ENCODE measurements at places on chromosomes 7 and 10. TPM values are rescaled to one million over a fixed set of nuclear protein-coding genes. Genes with fewer than 3 reads are reported as not detected.

TDRD1 gene
- total RNA-seq, result 0.88 TPM

DNA sequence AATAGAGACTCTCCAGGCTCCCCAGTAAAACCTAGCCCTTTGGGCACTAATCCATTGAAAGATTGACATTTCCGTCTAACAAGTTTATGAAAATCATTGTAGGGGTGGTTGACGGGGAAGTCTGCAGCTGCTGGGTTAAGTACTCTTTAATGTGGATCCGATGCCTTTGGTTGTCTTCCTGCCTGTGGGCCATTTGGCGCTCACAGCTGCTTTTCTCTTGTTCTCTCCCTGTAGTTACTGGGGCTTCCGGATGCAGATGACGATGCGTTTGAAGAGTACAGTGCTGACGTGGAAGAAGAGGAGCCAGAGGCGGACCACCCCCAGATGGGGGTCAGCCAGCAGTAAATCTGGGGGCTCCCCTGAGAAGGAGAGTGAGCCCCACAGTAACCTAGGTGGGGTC lies 22.4 kb downstream of the MTURN start:
- H3K4me3 ChIP-seq, result no peak overlapping the region
- no peaks in the 10 kb centered on the region for H3K27me3 ChIP-seq
- H3K27ac ChIP-seq, result no peak overlapping the region

- H3K27me3 ChIP-seq, result no peaks in the 10 kb centered on the region
- H3K27ac ChIP-seq, result no peak overlapping the region
- H3K4me1 ChIP-seq, result no peaks in the 10 kb centered on the region
- DNase-seq, result no peak
- no peaks in the 10 kb centered on the region for H3K36me3 ChIP-seq
Measured at GRCh38 chr10:52198540-52198939, 115.5 kb upstream of the DKK1 start.

PRSS37 gene
- total RNA-seq, result not detected

TBRG4 gene
- 67.8 TPM for total RNA-seq

SPDYE2 gene
- total RNA-seq, result 0.50 TPM

AFAP1L2 gene
- 24.0 TPM for total RNA-seq

GRCh38 chr7:21044913-21045568 lies 258.4 kb upstream of the SP8 start:
- no peaks in the 10 kb centered on the region for H3K27me3 ChIP-seq
- H3K27ac ChIP-seq, result no peak overlapping the region
- no peaks in the 10 kb centered on the region for H3K4me1 ChIP-seq

KNDC1 gene
- total RNA-seq, result 8.7 TPM

GRCh38 chr7:16369855-16370254 lies 51.5 kb downstream of the CRPPA start:
- peak overlapping the region; percentile 7 for H3K27ac ChIP-seq
- no peaks in the 10 kb centered on the region for H3K27me3 ChIP-seq
- H3K4me1 ChIP-seq, result no peaks in the 10 kb centered on the region
- DNase-seq, result no peak
- H3K4me3 ChIP-seq, result no peak overlapping the region

- DNase-seq, result no peak
- no peaks in the 10 kb centered on the region for H3K4me1 ChIP-seq
- no peak overlapping the region for H3K4me3 ChIP-seq
- no peak overlapping the region for H3K27ac ChIP-seq
- no peaks in the 10 kb centered on the region for H3K27me3 ChIP-seq
Measured at GRCh38 chr7:116447436-116447835, 52.1 kb upstream of the CAV2 start.

DNA sequence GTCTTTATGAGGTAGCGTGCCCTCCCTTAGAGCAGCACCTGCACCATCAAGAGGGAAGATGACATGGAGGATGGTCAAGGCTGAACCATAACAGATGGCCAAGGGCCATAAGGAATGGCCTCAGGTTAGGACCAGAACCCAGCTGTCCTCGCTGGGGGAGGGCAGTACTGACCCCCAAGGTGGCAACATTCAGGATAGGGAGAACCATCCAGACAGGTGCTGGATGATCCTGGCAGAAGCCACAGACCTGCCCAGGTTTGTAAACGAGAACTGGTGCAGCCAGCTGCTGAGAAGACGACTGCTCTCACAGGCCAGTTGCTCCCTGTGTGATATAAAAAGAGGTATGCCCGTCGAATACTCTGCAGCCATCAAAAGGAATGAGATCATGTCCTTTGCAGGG lies 320.4 kb downstream of the GLRX3 start:
- H3K4me1 ChIP-seq, result no peaks in the 10 kb centered on the region
- no peak overlapping the region for H3K27ac ChIP-seq
- H3K4me3 ChIP-seq, result no peak overlapping the region
- H3K27me3 ChIP-seq, result no peaks in the 10 kb centered on the region
- no peaks in the 10 kb centered on the region for H3K36me3 ChIP-seq
- DNase-seq, result no peak

GRCh38 chr7:32033006-32033405 lies 37.2 kb downstream of the PDE1C start:
- H3K27ac ChIP-seq, result no peak overlapping the region
- no peaks in the 10 kb centered on the region for H3K27me3 ChIP-seq
- no peaks in the 10 kb centered on the region for H3K4me1 ChIP-seq

P4HA1 gene
- total RNA-seq, result 25.3 TPM

DPP6 gene
- total RNA-seq, result 1.8 TPM

DNA sequence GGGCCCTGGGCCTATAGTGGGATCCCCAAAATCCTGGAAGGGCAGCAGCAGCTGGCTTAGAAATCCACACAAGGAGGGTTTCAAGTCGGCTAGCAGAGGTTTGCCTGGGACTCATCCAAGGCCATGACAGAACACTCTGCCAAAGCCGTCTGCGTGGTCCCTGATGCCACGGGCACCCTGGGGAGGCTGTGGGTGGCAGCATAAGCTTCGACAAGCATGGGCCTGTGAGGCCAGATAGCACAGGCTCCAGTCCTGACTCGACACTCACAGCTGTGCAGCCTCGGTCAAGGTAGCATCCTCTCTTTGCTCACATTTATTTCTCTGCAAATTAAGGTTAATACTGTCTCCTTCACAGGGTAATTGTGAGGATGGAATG lies 138.3 kb downstream of the JCAD start:
- H3K27me3 ChIP-seq, result no peaks in the 10 kb centered on the region
- no peaks in the 10 kb centered on the region for H3K4me1 ChIP-seq
- DNase-seq, result no peak
- H3K36me3 ChIP-seq, result no peaks in the 10 kb centered on the region
- no peak overlapping the region for H3K27ac ChIP-seq

PDE6C gene
- not detected for total RNA-seq

RNLS gene
- total RNA-seq, result 21.1 TPM

- no peaks in the 10 kb centered on the region for H3K36me3 ChIP-seq
- no peaks in the 10 kb centered on the region for H3K27me3 ChIP-seq
- no peak overlapping the region for H3K27ac ChIP-seq
Measured at GRCh38 chr7:30247541-30248401, 36.6 kb upstream of the ZNRF2 start.

HOXA13 gene
- total RNA-seq, result 0.44 TPM

GOLGA7B gene
- total RNA-seq, result 0.50 TPM

- no peaks in the 10 kb centered on the region for H3K27me3 ChIP-seq
- no peak overlapping the region for H3K4me3 ChIP-seq
- peaks cover 15% of the 10 kb centered on the region for H3K4me1 ChIP-seq
- H3K36me3 ChIP-seq, result no peaks in the 10 kb centered on the region
Measured at GRCh38 chr10:3484306-3485056, 300.5 kb downstream of the KLF6 start.

DNA sequence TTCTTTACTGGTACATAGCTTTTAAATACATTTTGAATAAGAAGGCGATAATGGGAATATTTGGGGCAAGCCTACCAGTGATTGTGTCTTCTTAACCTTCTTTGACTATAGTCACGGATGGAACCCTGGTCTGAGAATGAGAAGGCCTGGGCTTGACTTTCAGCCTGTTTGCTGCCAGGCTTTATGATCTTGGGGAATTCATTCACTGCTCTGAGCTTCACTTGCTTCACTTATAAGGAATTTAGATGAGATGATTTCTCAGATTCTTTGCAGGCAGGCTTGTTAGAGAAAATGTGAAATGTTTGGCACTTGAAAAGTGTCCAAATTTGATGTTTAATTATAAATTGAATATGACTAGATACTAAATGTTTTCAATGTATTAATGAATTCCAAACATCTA lies 42.5 kb downstream of the NUP205 start:
- no peaks in the 10 kb centered on the region for H3K27me3 ChIP-seq
- H3K36me3 ChIP-seq, result peaks cover 9% of the 10 kb centered on the region
- no peak for DNase-seq
- no peak overlapping the region for H3K27ac ChIP-seq

VSIR gene
- 66.6 TPM for total RNA-seq

DNA sequence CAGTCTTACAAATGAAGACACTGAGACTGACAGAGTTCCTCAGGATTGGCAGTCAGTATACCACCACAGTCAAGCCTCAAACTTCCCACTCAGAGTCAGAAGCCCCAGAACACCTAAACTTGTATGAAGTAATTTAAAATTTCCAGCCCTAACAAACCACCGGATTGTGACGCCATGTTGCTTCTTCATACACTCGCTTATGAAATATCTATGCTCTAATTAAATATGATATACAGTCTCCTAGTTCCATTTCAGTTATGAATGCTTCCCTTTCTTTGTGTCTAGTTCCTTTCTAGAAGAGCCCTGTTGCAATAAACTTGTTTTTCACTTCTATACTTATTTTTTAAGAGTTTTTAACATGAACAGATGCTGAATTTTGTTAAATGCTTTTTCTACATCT lies 172.0 kb upstream of the NOBOX start:
- no peak overlapping the region for H3K4me3 ChIP-seq
- H3K36me3 ChIP-seq, result no peaks in the 10 kb centered on the region
- no peaks in the 10 kb centered on the region for H3K4me1 ChIP-seq
- no peaks in the 10 kb centered on the region for H3K27me3 ChIP-seq

- H3K36me3 ChIP-seq, result no peaks in the 10 kb centered on the region
- H3K4me1 ChIP-seq, result no peaks in the 10 kb centered on the region
- DNase-seq, result no peak
- no peak overlapping the region for H3K27ac ChIP-seq
- H3K4me3 ChIP-seq, result no peak overlapping the region
Measured at GRCh38 chr7:121267612-121268011, 61.2 kb upstream of the WNT16 start.

DNA sequence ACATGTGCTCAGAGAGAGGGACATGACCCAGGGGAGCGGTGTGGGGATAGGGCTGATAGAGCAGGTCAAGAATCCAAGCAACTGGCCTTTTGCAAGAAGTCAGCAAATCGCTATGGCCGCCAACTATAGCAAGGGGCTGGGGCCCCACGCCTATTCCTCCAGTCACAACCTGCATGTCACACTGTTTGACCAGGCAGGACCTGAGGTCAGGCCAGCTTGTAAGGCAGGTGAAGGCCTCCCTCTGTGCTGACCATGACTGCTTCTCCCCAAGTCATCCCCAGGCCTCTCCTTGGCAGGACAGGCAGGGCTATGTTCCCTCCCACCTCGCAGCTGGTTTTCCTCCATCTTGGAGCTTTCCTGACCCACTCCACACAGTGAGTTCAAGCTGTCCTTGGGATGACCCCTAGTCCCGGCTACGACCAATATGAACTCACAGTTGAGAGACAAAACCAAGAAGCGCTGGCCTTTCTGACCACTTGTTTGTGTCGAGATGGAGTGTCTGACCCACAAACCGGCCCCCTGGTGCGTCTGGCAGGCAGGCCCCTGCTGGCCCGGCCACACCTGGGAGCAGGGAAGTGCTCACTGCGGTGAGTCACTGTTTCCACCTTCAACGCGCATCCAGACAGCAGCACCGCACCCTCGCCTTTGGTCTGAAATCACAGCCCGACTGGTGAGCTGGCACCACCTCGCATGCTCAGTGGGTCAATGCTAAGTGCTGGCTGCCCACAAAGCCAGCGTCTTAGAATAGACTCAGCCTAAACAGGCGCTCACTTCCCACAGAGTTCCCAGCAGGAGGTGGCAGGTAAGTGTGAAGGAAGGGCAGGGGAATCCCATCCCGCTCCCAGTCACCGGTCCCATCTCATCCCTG lies 81.4 kb downstream of the VWA2 start:
- no peak overlapping the region for H3K4me3 ChIP-seq
- no peak overlapping the region for H3K27ac ChIP-seq
- H3K36me3 ChIP-seq, result no peaks in the 10 kb centered on the region
- DNase-seq, result no peak
- H3K27me3 ChIP-seq, result no peaks in the 10 kb centered on the region
